ENCODE measurements at places on chromosomes 5 and 9.
A peak's percentile ranks its signal among the peaks of the same experiment; 100 is the strongest.

- no peak for DNase-seq
Measured at GRCh38 chr5:10648806-10649665, 85.2 kb downstream of the ANKRD33B start.

DNA sequence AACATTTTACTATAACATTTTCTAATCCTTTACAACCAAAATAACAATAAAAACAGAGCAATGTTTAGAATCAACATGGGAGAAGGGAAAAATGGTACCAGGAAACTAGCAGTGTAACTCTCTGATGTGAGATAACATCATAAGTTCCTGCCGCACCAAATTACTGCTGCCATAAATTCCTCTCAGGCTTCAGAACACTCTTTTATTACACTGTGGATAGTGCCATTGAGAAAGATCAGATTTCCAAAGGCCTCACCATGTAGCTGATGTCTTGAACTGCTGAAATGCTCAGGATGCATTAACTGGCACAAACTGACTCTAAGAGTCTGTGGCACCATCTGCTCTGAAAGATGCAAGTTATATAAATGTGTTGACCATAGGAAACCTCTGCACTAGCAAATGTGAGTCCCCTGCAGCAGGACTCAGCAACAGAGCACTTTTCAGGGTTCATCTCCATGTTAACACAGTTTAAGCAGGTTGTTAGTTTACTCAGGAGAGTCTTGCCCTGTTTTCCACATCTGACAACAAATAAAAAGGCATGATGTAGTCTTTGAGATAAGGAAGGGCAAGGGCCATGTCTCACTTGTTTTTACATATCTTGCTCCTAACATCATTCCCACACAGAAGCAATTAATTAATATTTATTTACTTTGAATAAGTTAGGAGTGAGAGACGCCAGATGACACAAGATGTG is 218.1 kb downstream of the CETN3 start:
- DNase-seq, result peak; percentile 54

DNA sequence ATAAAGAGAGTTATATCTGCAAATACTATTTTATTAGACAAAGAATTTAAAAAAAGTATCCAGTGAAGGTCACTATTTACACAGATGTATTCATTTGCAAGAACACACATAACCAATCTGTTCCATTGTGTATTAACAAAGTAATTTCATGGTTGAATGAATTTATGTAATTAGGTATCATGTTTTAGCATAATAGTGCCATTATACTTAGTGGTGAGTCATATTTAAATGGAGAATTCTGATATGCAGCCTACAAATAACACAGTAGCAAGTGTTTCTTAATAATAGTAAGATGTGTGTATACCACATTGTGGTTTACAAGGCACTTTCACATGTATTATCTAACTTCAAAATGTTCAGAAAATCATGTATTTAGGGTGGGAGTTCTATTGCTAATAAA is 1028.5 kb upstream of the ACO1 start:
- no peak for DNase-seq

- DNase-seq, result peak; percentile 82
Measured at GRCh38 chr9:35749515-35750255, 598 bp downstream of the RGP1 start.

DNA sequence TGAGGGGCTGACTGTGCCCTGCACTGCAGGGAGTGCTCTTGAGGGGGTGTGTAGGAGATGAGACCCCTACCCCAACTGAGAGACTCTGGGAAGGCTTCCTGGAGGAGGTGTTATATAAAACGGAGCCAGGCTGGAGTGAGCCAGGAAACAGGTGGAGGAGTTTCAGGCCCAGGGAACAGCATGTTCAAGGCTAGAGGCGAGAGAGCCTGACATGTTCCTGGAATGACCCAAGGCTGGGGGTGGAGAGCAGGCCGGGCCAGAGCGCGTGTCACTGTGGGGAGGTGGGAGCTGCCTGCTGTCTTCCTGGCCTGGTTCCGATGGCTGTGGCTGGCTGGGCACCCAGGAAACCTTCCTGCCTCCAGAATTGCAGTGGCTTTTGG is 48.7 kb downstream of the RXRA start:
- no peak for DNase-seq

GRCh38 chr9:4315582-4316215 is 15.8 kb upstream of the GLIS3 start:
- peak; percentile 83 for DNase-seq

DNA sequence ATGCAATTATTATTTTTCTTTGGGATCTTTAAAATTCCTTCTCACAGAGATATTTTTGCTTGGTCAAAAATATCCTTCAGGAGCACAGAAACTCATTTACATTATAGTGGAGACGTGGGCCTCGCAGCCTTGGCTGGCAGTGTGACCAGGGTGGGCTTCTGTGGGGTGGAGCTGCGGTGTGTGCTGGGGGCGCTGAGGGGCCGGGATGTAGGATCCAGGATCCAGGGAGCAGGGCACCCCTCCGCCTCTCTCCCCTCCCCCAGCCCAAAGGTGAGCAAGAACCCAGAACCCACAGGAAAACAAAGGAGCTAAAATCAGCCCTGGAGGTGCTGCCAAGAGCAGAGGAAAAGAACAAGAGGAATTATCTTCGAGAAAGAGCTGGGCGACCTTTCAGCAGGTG is 79.1 kb upstream of the OLFM1 start:
- DNase-seq, result no peak

DNA sequence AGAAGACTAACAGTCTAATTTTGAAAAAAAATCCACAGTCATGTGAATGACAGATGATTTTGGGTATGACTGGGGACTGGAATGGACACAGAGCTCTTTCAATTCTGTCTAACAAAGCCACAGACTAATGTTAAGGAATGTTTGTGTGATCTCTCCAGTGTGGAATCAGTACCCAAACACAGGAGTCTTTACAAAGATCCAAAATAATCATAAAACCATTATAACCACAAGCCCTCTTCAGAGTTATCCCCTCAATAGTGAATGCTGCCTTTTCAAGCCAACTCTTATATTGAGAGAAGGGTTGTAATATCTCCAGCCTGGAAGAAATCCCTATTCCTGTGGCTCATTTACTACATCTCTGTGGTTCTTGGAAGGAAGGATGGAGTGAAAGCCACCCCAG is 552.0 kb upstream of the CLINT1 start:
- DNase-seq, result no peak

DNA sequence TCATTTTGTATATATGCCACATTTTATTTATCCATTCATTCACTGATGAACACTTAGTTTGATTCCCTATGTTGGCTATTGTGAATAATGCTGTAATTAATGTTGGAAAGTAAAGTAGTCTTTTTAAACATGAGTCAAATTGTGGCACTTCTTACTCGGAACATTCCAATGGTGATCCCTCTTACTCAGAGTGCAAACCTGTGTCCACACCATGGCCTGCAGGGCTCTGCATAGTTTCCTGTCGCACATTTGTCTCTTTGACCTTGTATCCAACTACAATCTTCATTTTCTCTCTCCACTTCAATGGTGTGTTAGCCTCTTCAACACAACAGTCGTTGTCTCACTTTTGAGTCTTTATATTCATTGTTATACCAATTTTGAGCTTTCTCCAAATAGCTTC is 98.1 kb upstream of the PAPPA start:
- no peak for DNase-seq

- DNase-seq, result no peak
Measured at GRCh38 chr5:15441433-15442192, 58.4 kb upstream of the FBXL7 start.

DNA sequence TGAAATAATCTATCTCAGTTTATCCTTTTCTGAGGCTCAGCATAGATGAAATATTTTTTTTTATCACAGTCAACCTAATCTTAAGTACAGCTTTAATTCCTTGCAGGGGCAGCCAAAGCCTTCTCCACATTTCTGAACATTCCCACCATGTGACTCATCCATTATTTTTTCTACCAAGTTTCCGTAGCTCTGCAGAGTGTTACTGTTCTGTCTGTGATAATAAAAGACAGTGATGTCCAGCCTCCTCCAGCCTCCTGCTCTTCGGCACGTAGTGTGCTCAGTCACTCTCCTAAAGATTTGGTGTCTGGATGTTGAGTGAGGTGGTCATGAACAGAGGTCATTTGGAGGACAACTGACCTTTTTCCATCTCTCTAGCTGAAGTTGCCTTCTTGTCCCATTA is 338.1 kb upstream of the ADAMTS16 start:
- no peak for DNase-seq

GRCh38 chr5:64180661-64181343 is 15.2 kb downstream of the RNF180 start:
- DNase-seq, result no peak

- peak; percentile 50 for DNase-seq
Measured at GRCh38 chr5:6820851-6821479, 107.7 kb downstream of the TENT4A start.

DNA sequence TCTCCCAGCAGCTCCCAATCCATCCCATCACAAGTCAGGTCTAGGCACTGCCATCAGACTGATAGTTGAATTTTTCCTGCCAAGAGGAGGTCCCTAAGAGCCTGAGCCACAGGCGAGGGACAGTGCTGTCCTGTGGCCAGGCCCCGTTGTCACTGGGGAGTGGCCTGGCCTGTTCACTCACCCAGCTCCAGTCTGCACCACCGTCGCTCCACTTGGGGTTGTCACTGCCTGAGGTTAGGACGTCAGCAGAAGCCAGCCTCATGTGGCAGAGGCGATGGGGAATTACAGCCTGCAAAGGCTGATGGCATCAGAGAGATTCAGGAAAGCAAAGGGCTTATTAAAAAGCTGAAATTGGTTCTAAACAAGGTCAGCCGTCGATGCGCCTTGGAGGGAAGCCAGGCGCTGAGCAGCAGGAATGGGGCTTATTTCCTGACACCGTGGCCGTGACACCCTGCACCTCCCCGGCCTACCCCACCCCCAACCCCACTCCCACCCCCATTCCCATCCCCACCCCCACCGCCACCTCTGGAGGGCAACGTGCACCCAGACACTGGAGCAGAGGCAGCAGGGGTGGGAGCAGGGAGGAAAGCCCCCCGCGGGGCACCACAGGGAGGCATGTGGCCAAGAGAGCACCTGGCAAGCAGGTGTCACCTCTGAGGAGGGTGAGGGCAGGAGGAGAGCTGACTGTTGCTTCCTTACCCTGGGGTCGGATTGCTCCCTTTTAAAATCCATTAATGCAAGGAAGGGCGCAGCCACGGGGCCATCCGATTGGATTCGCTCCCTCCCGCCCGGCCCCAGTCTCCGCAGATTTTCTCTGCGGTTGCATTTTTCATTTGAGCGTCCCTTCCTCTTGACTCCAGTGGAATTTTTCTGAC is 3.1 kb upstream of the DBH start:
- DNase-seq, result no peak

DNA sequence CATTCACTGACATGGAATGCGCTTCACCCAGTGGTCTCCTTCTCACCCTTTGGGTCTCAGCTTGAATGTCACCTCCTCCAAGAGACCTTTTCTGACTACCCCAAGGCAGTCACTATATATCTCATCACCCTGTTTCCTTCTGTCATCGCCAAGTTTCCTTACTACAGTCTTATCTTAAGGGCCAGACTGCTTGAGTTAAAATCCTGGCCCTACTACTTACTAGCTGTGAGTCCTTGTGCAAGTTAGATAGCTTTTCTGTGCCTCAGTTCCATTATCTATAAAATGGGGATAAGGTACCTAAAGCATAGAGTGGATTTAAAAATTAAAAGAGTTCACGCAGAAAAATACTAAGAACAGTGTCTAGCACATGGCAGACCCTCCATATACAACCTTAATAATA is 132.4 kb downstream of the GABBR2 start:
- DNase-seq, result no peak

- DNase-seq, result no peak
Measured at GRCh38 chr5:16574789-16575721, 41.7 kb downstream of the RETREG1 start.

DNA sequence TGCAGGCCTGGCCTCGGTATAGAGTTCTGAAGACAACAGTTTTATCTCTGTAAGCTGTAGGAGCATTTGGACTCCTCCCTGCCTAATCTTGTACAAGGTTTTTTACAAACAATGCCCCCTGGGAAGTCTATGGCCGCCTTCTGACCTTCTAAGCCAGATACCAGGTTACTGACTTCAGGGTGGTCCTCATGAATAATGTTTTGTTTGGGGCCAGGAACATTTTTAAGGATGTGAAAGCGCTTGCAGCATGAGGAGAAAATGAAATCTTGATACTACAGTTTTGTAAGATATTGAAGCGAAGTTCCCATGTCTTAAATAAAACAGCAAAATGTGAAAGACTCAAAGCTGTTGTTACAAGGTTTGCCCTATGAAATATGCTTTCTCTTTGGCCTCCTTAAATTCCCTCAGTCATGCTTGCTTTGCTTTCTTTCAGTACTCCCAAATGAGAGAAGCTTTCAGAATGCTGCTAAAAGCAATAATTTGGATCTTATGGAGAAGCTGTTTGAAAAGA is 5.2 kb downstream of the ANKDD1B start:
- no peak for DNase-seq

DNA sequence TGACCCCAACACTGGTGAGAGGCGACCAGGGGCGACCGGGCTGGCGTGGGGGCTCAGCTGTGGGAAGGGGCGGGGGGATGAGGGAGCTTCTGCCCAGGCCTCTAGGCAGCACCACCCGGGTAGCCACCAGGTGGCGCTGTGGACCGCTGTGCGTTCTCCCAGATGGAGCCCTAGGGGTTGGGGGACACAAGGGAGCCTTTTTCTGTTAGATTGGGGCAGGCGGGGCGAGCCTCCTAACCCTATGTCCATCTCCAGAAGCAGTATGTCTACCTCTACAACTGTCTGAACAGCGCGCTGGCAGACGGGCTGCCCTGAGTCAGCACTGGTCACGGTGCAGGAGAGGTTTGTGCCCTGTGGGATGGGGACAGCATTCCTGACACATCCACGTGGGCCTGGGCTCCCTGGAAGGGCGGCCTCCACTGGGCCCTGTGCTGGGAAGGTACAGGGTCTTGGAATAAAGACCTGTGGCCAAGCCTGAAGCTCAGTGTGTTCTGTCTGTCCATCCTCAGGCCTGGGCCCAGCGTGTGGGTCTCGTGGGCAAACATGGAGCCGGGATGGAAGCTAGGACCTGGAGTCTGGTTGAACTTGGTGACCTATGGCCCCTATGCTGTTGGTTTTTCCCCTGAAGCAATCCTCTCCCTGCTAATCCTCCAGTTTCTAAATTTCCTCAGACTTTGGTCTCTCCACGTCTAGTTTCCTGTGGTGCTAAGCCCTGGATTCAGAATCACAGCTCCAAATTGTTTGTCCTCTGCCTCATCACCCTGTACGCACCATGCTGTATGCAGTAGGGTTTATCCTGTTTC is 23.1 kb upstream of the SPTLC1 start:
- peak; percentile 33 for DNase-seq

DNA sequence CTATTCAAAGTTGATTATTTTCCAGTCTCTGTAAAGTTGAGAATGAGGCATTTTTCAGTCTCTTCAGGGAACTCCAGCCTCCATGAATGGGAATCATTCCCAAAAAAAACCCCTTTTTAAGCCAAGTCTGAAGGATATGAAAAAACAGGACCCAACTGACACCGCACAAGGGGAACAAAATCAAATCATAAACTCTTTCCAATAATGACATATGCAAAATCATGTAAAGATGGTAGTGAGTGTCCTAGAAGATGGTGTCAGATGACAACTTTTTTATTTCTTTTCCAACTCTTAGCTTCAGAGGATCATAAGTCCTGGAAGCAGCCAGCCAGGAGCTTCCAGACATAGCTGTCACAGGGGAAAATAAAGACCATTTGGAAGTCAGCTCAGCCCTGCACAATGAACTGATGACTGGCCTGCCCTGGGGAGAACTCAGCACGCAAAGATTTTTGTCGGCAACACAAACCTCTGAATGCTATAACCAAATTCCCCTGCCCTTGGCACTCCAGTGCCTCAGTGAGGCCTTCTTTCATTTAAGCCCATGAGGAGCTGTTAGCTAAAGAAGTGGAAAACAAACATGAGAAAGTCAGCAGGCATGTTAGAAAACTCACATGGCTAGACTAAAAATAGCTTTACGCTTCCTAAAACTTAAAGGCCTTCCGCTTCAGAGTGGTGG is 85.4 kb downstream of the SLC1A3 start:
- DNase-seq, result no peak

Data from small intestine (tissue), 16 donors.